ENCODE measurements at places on chromosomes 7 and 10. TPM values are rescaled to one million over a fixed set of nuclear protein-coding genes. Genes with fewer than 3 reads are reported as not detected.

Gene CLRN3
- total RNA-seq = not detected

Gene CALD1
- total RNA-seq = 1,123 TPM

Gene SLC16A9
- 1.2 TPM for total RNA-seq

Gene PRKG1
- 19.5 TPM for total RNA-seq

Gene UPK3BL1
- total RNA-seq = 13.8 TPM

Gene GRM3
- not detected for total RNA-seq

- DNase-seq = peak; percentile 19
Observed at GRCh38 chr7:92798517-92799249, 37.7 kb downstream of the CDK6 start.

DNA sequence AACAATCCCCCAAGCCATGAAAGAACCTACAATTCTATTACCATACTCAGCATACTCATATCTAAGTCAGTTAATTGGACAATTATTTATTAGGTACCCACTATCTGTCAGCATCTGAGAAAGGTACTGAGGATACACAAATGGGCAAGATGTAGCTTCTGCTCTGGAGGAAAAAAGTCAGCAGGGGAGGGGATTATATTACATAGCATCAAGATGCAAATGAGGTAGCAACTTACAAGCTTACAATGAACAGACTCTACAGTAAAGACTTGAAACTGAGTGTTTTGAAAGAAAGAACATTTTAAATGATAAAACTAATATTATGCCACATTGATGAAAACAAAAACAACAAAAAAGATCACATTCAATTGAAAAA lies 10.8 kb upstream of the CUBN start:
- DNase-seq = no peak

DNA sequence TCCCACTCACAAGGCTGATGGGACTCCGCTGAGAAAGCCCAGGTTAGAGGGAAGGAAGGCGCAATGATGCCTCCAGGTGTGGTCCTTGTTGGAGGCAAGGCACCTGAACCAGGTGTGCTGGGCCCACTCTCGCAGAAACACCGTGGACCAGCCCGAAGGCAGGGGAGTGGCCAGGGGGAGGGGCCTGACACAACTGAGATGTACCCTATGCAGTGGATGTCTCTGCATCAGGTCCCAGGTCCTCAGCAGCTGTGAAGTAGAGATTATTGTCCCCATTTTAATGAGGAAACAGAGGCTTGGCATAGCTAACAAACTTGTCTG lies 32.0 kb downstream of the GBX1 start:
- no peak for DNase-seq

- DNase-seq = no peak
Observed at GRCh38 chr7:70341446-70341845, 743.2 kb downstream of the AUTS2 start.

DNA sequence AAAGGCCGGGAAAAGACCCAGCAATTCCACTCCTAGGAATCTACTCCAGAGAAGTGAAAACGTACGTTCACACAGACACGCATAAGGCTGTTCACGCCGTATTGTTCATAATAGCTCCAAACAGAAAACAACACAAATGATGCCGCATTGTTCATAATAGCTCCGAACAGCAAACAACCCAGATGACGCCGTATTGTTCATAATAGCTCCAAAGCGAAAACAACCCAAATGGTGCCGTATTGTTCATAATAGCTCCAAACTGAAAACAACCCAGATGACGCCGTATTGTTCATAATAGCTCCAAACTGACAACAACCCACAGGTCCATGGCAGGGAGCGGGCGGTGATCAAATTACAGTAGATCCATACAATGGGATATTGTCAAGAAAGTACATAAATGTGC lies 85.2 kb upstream of the DNAAF5 start:
- no peak for DNase-seq

- DNase-seq = peak; percentile 94
Observed at GRCh38 chr7:138125598-138126111, 49.4 kb downstream of the AKR1D1 start.

DNA sequence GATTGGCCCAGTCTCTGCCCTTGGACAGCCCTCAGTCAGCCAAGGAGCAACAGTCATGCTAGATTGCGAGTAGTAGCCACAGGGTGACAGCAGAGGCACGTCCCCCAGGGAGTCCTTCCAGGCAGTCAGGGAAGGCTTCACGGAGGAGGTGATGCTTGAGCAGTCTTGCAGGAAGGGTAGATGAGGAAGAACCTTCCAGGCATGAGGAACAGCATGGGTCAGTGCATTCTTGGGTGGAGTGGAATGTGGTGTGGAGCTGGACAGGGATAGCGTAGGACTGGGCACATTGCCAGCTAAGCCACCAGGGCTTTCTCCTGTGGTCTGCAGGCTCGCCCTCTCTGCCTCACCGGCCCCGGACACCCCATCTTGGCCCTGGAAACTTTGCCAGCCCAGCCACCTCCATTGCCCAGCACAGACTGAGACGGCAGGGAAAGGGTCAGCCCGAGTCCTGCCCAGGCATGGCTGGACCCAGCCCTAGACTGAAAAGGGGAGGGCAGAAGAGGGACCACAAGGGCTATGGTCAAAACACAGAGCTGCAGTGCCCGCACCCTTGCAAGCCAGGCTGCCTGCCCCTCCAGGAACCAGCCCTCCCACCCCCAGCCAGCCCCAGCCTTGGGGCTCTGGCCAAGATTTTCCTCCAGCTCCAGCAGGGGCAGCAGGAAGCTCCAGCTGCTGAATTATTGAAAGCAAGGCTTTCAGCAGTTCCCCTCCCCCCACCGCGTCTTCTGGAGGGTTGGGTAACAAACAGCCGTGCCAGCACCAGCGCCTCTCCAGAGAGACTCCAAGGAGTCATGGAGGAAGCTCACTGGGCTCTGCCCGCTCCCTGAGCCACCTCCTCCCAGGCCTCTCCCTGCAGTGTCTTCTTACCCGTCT lies 18.7 kb downstream of the SRRM3 start:
- peak; percentile 88 for DNase-seq

DNA sequence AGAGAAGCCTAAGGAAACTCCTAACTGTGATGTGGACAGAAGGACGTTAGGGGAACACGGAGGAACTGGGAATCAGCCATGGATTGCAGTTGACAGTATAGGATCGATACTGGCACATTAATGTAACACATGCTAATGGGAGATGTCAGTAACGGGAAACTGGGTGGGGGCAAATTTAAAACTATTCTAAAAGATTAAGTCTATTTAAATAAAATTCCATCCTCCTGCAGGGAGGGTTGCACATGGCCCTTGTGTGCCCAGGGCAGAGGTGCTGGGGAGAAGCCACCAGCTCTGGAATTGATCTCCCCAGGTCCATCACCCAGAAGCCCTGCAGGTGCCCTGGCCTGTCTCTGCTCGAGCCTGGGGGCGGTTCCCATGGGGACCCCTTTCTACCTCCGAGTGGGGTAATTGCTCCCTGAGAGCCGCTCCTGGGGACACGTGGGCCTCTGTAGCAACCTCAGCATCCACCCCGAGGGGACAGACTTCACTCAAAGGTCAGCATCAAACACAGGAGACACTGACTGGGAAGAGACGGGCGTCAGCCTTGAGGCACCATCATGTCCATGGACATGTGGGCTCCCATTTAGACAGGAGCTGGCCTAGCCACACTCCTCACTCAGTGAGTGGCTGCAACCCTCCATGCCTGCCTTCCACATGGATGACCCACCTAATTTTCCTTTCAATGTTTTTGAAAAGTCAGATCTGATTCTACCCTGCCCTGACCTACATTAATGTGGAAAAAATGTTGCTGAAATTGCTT lies 21.1 kb downstream of the SCART1 start:
- peak; percentile 53 for DNase-seq

Measured in osteoblast (primary cell).